ENCODE measurements at places on chromosomes 2 and 18.

DNA sequence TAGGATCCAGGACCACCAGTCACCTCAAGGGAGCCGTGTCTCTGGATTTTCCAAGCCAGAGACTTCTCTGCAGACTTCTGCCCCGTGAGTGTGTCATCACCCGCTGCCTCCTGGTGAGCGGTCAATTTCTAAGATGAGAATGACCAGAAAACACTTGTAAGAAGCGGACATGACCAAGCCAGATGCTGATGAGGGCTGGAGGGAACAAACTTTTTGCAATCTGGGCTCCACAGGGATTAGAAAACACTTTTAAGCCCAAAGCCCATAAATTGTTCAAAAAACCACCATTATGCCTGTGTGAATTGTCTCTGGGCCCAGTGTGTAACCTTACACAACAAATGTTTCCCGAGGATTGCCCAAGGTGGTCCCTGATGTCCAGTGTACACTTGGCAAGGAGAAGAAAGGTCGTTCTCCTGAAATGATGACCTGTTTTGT is 5.3 kb upstream of the NPPC start:
- DNase-seq: no peak

- no peak for DNase-seq
These were observed 402.6 kb upstream of the MEIS1 start for GRCh38 chr2:66032226-66032775.

DNA sequence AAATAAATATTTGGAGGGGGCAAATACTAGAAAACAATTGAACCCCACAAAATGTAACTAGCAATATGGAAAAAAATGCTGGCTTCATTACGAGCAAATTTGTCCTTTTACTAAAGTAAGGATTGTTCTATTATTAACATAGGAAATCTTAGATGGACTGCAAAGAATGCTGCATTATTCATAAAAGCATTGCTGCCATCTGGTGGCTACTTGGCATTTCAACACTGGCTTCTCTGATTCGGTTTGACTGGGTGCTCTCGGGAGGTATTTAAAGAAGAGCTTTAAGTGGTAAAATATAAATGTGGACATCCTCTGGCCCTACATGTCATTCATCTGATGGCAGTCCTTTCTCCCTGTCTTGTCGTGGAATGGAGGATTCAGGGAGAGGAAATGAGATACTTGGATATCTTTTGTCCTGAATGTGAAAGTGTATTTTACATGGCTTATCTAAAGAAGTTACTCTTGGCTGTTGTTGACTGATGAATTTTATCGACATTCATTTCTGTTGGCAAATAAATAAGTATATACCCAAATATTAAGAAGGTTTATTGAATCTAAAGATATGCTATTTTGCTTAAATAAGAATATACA is 130.2 kb downstream of the ARHGAP15 start:
- peak; percentile 82 for DNase-seq

- DNase-seq: no peak
These were observed 5.6 kb downstream of the QPCT start for GRCh38 chr2:37350034-37350433.

GRCh38 chr2:95019572-95019971 is 5.9 kb upstream of the MAL start:
- no peak for DNase-seq

DNA sequence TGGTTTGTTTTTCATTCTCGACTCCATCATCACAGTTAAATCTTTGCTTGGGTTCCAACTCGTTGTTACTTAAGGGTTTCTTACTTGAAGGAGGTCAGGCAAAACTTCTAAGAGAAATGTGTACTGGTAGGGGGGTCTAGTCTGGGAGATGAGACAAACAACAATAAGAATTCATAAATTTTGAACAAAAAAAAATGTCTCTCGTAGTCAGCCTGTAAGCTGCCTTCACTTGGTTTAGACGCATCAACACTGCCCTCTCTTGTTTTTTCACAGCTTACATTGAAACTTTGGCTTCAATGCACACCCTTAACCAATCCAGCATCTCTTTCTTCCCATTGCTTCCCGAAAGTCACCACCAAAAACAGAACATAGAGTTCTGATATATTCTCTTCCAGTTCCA is 576.4 kb upstream of the PIK3C3 start:
- no peak for DNase-seq

DNA sequence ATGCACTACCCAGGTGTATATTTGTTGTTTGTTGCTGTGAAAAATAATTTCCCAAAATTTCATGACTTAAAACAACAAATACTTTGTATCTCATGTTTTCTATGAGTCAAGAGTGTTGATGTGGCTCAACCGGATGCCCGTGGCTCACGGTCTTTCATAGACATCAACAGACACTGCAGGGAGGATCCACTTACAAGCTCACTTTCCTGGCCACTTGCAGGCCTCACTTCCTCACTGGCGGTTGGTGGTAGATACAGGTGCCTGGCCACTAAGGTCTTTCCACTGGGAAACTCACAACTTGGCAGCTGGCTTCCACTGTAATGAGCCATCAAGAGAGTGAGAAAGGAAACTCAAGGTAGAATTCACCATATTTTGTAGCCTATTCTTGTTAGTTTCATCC is 662.9 kb downstream of the IRS1 start:
- no peak for DNase-seq

DNA sequence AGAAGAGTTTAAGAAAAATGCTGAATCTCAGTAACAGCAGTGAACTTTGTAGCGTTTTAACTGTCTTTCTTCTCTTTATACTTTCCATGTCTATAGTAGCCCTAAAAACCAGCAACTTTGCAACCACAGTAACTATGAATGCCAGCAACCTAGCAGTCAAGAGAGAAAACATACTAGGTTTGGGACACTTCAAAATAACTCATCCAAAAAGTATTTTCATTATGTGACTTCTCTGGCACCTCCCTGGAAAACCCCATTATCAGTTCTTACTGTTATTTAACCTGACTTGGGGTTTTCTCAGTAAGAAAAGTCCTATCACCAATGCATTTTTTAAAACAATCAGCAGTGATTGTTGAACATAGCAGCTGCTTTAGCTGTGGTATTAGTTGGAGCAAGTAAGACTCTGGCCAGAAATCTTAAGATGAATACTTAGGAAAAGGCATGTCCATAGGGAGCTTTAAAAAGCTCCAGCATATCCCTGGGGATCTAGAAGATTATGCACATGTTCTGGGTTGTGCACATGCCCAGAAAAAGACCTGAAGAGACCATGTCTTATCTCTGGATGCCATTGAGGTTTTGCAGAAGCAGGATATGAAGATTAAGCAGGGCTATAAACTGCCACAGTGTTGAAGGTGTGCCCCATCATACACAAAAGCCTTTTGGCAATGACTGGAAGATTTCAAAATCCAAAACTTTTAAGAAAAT is 411.3 kb downstream of the CMPK2 start:
- no peak for DNase-seq

DNA sequence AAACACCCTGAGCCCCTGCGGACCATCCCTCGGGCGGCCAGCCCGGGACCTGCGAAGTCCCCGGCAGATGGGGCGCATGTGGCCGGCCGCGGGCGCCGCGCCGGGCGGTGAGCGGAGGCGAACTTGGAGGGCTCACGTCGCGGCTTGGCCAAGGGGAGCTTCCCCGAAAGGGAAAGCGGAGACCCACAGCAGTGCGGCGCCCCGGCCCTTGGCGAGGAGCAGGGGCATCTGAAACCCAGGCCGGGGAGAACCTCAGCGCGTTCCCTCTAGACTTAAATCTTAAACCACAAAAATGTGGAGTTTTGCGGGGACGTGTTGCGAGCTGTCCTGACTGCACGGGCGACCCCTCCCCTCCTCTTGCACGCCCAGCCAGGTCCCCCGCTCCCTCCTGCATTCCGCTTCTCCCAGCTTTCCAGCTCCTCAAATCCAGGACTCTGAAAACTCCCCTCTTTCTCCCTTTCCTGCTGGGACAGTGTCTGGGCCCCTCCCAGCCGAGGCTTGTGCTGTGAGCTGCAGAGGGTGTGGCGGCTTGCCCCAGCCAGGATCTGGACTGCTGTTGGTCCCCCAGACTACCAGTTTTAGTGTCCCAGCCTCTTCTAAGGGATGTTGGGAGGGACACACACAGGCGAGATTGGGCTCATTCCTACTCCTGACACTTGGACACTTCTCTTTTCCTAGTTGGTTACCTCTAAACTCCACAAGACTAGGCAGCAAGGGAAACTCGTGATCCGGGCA is 1.3 kb downstream of the FMNL2 start:
- DNase-seq: no peak

GRCh38 chr2:128644718-128645256 is 326.1 kb upstream of the HS6ST1 start:
- DNase-seq: no peak

- DNase-seq: no peak
These were observed 272.8 kb downstream of the RND3 start for GRCh38 chr2:150214626-150215025.

GRCh38 chr2:207394812-207395534 is 134.8 kb upstream of the CREB1 start:
- no peak for DNase-seq

DNA sequence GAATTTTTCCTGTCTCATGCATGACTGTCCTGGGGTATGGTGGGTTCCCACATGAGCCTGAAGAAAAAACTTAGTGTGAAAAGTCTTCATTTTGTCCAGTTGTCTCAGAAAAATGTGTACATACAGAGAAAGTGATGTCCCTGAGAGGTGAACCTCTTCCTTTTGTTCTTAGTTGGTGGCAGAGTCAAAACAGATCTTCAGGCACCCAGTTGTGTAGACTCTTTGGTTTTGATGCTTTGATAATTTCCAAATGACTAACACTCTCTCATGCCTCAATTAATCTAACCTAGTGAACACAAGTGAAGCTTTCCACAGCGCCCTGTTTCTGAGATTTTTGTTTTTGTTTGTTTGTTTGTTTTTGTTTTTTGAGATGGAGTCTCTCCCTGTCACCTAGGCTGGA is 273.5 kb downstream of the PIK3C3 start:
- DNase-seq: no peak

DNA sequence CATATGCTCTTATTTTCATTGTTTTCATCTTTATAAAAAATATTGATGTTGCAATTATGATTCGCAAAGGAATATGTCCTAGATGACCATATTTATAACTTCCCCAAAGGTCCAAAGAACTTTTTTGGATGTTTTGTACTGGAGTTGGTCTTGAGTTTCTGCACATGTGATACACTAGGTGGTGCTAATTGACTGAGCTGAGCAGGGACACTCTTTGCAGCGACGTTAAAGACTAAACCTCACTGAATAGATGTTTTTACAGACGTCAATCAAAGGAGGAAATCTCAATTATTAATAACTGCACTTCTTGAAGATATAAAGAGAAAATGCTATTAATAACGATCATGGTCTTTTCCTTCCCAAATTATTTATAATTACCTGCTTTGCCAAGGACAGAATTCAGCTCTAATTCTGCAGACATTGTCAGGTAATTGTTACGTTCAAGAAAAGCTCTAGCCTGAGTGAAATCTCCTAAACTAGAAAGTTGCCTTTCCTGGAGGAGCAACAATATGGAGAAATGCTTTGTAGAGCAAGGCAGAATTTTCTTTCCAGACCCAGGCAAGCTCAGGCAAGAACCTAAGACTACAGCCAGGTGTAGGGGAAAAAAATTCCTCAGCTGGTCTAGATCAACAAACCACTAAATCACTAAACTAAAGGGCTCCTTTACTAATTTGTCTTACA is 119.3 kb upstream of the RBBP8 start:
- peak; percentile 4 for DNase-seq

- DNase-seq: no peak
These were observed 45.6 kb downstream of the MTCL1 start for GRCh38 chr18:8750954-8751415.

GRCh38 chr18:64777556-64777955 is 628.7 kb upstream of the LINC00305 start:
- no peak for DNase-seq

GRCh38 chr2:122843503-122843902 is 1088.1 kb downstream of the TSN start:
- no peak for DNase-seq

DNA sequence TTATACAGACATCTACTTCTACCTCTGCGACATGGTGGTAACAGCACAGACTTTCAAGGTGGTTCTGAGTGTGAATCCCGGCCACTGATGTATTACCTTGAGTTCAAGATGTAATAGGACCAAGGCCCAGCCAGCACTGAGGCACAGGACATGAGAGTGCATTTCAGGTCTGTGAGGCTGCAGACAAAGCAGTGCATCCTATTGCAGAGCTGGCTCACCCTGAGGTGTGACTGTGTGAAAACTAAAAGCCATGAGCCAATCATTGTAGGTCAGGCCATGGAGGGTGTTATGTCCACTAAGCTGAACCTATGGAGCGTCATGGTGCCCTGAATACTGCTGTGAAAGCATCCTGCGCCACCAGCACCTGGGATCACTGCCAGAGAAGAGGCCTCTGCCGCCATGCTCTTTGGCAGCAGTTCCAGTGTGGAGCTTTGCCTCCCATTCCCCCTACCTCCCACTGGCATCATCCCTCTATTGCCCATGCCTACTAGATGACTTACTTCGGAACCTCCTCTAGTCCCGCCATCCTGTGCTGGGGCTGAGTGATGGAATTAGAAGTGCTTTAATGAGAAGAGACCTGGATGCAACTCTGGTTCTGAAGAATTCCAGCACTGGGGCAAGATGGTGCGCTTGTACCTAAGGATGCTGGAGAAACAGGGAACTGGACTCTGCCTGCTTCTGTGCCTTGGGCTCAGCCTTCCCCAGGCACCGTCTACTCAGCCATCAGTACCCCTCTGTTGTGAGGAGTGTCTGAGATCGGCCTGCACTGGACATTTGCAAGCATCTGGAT is 112.0 kb upstream of the RMDN2 start:
- DNase-seq: no peak

- DNase-seq: no peak
These were observed 195.4 kb upstream of the CWC22 start for GRCh38 chr2:180202467-180202951.

DNA sequence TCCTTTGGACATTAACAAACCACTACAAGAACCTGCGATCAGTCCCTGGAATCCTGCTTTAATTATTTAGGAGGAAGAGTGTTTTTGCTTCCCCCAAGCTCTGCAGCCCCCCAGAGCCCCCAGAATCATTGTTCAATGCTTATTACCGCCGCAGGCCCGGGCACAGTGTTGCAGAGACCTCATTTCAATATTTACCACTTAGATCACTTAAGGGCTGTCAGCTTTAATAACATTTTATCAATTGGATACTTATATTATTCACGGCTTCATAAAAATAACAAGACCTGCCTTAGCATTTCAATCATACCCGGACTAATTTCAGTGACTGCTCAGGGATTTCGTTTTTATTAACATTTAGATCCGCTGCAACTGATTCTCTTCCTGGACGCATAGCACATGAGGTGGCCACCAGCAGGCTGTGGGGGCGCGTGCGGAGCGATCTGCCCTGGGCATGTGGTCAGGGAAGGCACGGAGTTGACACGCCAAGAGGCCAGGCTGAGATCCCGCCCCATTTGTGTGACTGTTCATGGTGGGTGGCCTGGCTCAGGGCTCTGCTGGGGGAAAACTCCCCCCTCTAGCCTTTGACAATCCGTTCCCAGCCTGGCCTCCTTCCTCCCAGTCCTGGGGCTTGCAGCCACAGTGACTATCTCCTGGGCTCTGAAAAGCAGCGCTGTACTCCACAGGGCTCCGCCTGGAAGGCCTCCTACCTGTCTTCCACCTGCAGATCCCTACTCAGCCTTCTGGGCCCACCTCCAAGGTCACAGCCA is 267.6 kb downstream of the SRBD1 start:
- no peak for DNase-seq

- DNase-seq: no peak
These were observed 391.1 kb upstream of the MEX3C start for GRCh38 chr18:51588616-51589015.

- no peak for DNase-seq
These were observed 38.9 kb downstream of the METAP1D start for GRCh38 chr2:172038604-172039003.

- DNase-seq: no peak
These were observed 6.3 kb downstream of the CTAGE1 start for GRCh38 chr18:22411446-22411845.
